NCI-H1105 (cell line): ENCODE measurements at places on chromosomes 7 and 10.
A peak's percentile ranks its signal among the peaks of the same experiment; 100 is the strongest.

- DNase-seq: no peak
These were observed 2.3 kb downstream of the HOXA10 start for GRCh38 chr7:27171637-27172314.

- DNase-seq: no peak
These were observed 806.9 kb upstream of the SORCS1 start for GRCh38 chr10:107971411-107971810.

GRCh38 chr10:5844345-5845055 is 31.3 kb upstream of the GDI2 start:
- DNase-seq: no peak

DNA sequence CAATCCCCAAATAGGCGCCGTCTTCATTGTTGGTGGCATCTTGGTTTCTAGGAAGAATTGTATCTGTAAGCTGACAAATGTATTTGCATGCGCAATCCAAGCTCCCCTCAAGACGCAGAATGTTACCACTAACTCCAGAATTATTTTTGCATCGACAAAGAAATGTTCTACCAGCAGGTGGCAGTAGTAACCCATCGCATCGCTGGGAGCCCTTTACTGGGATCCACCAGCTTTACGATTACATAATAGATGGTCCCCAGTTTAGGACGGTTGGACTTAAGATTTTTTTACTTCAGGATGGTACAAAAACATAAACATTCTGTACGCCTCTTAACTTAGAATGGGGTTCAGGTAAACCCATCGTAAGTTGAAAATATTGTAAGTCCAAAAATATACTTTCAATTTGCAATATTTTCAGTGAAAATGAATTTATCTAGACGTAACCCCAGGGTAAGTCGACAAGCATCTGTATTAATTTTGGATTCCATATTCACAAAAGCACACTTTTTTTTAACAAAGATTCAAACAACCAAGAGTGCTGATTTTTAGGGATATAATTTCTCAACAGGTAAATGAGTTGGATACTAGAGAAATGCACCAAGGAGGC is 114.0 kb upstream of the COBL start:
- peak; percentile 48 for DNase-seq

DNA sequence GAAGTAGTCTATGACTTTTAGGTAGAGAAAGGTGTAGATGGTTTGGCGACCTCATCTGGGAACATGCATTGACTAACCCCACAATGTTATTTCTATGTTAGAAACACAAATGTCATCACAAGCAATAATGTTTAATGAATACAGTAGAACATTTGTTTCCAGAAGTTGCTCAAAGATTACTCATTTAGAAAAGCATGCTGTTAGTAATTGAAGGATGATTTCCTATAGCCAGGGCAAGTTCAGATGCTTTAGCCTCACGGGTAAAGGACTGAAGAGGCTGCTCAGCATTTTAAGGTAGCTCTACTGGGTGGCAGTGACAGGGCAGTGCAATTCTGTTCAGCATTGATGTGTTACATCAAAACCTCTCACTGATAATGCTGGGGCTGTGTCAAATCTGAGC is 199.3 kb upstream of the FZD1 start:
- no peak for DNase-seq

DNA sequence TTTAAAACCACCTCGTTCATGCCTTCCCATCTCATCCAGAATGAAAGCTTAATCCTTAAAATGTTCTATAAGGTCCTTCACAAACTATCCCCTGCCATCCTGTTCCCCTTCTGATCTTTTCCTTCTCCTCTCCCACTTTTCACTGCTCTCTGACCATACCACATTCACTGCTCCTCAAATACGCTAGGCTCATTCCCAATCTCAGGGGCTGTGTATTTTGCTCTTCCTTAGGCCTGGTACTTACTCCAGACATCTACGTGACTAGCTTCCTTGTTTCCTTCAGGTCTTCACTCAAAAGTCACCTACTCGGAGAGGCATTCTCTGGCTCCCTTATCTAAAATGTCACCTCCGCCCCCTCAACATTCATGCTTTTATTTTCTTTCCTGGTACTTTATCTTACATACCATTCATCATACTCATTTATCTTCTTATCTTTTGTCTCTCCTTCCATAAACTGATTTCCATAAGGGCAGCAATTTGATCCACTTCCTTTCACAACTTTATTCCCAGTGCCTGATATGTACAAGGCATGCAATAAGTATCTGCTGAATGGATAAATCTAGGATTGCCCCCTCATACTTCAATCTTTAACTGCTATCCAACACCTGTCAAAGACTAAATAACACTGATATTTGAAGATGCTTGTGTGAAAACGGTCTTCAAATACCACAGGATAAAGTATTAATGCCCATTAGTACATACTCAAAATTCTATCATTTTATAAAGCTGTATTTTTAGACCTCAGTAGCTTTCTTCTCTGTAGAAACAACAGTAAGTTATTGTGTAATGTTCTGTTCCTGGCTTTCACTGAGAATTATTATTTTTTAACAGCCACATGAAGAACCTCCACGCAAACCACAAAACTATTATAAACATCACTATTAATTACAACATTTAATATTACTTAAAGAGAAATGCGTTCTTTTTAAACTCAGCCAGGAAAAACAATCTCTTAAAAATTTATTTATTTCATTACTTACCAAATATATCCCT is 27.0 kb downstream of the JMJD1C start:
- DNase-seq: no peak

- DNase-seq: no peak
These were observed 46.5 kb downstream of the WDFY4 start for GRCh38 chr10:48731141-48731540.

DNA sequence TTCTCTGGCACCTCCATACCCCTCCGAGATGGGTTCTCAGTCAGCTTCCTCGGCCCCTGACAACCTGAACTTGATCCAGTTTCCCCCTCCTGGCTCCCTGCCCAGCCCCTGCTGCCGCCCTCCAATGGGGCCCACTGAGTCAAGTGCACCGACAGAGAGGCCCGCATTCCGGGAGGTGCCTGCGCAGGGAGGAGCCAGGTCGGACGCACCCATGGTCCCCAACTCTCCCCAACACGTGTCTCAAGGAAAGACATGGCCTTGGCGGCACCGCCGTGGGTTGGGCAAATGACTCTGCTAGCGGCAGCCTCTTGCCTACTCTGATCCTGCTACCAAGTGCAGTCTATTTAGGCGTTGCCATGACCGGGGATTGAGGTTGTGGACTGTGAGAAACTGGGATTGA is 275.3 kb downstream of the SNX13 start:
- no peak for DNase-seq

DNA sequence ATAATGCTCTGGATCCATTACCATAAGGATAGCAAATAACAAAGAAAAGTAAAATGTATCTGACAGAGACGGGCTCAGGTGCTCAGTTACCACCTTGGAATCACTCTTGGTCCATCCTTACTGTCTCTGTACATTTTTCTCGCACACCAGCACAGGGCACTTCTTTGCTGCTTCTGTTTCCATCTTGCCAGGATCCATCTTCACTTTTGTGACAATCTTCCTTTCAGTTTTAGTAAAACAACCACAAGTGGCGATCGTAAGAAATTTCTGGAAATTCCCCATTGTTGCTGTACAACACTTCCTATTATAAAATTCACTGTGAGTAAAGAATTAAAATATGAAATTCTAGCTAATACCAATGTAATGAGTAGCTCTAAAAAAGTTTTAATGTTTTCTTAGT is 695.5 kb downstream of the GRM8 start:
- no peak for DNase-seq

DNA sequence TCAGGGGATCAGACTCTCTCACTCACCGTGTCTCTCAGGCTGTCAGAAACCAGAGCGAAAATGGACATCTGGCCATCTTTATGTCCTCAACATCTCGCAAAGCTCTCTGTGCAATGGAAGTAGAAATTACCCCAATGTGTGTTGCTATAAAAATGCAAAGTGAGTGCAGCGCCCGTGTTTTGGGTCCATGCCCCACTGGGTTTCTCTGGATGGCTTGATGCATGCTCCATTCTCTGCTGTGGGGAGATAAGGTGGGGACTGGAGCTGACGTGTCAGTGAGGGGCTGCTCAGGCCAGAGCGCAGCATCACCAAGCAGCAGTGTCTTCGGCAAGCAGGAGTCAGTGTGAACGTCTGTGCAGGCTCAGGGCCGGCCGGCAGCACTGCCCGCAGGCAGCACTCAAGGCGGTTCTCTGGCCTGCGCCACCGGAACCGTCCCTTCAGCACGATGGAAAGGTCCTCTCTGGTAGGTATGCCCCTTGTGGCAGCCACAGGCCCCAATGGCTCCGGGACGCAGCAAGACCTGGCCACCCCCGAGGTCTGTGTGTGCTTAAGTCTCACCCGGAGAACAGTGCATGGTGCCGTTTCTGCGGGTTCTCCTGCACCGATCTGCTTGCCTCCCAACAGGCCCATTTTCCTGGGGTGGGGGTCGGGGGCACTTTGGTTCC is 30.2 kb downstream of the WDR86 start:
- no peak for DNase-seq

GRCh38 chr7:83806538-83806937 is 157.6 kb upstream of the SEMA3E start:
- no peak for DNase-seq

GRCh38 chr10:79246606-79247275 is 100.5 kb upstream of the PPIF start:
- no peak for DNase-seq

GRCh38 chr7:135634191-135634878 is 28.0 kb upstream of the STMP1 start:
- no peak for DNase-seq

DNA sequence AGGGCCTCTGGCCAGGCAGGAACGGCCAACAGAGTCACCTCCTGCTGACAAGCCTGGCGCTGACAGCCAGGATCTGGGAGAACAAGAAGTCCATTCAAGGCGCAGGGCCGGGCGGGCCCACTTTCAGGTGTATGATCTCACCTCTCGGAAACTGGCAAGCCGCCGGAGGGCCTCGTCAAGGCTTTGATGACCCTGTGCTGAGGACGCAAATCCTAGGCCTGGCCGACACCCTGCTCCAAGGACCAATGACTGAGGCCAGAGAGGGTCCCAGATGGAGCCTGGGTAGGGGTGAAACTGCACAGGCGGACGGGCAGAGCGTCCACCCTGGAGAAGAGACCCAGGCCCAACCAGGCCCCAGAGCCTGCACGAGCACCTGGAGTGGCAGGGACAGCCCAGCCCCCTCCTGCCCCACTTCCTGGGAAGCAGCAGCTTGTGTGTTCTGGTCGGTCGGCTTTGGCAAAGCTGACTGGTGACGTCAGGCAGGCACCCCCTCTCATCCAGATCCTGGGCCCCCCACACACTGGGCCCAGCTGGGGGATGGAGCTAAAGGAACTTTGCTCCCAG is 30.6 kb downstream of the MYL10 start:
- DNase-seq: no peak

- no peak for DNase-seq
These were observed 65.5 kb downstream of the SNX10 start for GRCh38 chr7:26356929-26357798.

GRCh38 chr7:23618241-23618640 is 21.1 kb downstream of the CCDC126 start:
- no peak for DNase-seq

DNA sequence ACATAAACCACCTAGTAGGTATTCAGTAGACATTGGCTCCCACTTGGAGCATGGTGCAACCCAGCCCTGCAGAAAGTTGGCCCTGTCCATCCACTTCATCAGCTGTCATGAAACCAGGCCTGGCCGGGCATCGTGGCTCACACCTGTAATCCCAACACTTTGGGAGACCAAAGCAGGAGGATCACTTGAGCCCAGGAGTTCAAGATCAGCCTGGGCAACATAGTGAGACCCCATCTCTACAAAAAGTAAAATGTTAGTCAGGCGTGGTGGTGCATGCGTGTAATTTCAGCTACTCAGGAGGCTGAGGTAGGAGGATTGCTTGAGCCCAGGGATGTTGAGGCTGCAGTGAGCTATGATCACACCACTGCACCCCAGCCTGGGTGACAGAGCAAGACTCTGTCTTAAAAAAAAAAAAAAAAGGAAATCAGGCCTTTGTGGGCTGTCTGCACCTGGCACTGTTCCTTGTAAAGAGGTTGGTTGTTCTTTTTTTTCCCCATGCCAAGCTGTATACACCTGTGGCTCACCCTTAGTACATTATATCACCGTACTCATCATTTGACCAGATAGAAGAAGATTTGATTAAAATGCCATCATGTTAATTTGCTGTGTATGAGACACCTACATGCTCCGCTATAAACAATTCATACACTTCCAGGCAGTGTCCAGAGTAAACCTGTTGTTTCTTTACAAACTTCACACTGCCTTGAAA is 45.4 kb upstream of the GRID1 start:
- DNase-seq: no peak

DNA sequence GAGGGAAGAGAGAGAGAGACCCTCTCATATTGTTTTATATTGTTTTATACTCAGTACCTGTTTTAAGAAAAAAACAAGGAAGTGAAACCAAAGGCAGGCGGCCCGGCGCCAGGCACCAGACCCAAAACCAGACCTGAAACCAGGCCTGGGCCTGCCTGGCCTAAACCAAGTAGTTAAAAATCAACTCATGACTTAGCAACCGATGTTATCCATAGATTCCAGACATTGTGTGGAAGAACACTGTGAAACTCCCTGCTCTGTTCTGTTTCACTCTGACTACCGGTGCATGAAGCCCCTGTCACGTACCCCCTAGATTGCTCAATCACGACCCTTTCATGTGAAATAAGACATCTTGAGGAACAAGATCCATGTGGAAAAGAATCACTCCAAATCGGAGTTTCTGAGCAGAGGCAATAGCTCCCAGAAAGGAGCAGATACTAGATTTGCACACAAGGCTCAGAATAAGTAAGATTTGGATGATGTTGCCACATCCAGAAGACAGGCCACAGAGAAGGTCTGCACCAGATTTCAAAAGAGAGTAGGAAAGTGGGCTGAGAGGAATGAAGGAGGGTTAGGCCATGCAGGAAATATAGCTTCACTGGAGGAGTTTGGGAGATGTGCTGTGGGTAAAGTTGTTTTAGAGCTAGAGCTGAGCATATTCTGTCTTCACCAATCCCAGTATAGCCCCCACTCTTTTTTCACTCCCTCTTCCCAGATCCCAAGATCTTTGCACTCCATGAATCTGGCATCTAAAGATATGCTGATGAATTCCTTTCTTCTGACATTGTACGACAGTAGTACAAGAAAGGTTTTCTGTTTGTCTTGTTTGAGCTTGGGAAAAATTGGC is 8.8 kb upstream of the ZNF248 start:
- DNase-seq: no peak

DNA sequence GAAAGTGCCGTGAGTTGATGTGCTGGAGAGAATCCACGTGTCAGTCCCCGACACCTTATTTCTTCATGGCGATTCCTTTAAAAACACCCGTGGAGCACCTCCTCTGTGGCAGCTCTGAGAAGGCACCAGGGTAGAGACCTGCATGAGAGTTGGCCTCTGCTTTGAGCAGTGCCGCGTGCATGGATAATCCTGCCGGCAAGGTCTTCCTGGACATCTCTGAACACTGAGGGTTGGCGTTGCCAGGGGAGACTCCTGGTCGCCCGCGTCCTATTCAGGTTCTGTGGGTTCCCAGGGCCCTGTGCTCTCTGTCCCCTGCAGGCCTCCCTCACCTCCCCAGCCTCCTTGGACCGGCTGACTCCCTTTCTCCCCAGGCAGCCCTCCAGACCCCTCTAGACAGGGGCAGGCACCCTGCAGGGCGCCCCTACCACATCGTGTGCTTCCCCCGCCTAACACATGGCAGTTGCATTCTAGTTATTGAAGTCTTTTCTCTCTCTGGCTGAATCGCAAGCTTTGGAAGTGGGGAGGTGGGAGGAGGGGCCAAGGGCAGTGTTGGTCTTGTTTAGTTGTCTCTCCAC is 95.6 kb downstream of the MKI67 start:
- DNase-seq: no peak

- no peak for DNase-seq
These were observed 10.3 kb downstream of the SLC13A4 start for GRCh38 chr7:135717693-135718092.

GRCh38 chr10:109821672-109822071 is 101.6 kb downstream of the XPNPEP1 start:
- DNase-seq: no peak
